ENCODE measurements at places on chromosomes 2 and 18.
A peak's percentile ranks its signal among the peaks of the same experiment; 100 is the strongest.

GRCh38 chr2:70080610-70081200 is 6.6 kb upstream of the PCBP1 start:
- DNase-seq = no peak

DNA sequence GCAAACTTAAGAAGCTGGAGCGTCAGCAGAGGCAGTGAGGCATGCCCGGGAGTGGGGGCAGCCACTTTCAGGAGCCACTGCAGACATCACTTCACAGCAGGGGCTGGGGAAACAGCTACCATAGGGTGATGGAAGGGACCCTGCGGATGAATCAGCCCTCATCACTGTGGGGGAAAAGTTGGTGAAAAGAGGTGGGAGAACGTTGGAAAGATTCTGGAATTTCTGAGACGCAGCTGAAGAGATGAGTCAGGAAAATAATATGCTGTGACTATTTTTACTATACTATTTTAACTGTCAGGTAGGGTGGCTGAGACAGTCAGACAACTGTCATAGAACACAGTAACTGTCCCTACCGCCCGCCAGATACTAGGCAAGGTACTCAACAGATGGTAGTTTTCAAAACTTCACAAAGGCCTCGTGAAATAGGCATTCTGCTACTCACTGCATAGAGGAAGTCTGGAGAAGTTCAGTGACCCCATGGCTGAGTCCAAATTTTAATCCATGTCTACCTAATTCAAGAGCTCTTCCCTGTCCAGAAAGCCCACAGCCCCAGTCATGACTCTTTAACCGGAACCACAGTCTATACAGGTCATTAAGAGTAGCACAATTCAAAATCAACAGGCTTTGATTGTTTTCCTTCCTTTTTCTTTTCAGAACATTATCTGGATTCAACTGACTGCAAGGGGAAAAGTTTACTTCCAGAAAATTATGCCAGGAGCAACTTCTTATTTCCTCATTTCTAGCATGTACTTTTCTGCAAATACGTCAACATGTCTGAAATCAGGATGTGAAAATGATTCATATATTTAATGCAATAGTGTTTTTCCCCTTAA is 39.3 kb upstream of the EPB41L3 start:
- no peak for DNase-seq

GRCh38 chr2:173898178-173898668 is 67.0 kb downstream of the SP3 start:
- DNase-seq = no peak

DNA sequence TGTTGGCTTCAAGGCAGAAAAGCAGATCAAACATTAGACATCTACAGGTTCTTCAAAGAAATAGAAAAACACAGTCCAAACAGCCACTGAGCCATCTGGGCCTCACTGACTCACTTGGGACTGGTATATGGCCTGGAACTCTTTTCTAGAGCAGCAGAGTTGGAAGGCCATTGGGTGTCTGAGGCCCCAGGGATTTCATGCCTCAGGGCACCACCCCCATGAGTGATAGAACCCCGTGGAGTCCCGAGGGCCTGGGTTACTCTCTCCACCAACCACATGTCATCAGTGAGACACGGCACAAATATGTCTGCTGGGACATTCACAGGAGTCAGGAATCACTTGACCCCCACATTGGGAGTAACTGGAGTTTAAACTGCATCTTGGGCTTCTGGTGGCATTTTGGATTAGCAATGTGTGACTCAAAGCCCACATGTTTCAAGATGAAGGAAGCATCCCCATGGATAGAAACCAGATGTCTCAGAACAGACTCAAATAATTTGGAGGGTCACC is 44.0 kb downstream of the CAPN13 start:
- DNase-seq = no peak

DNA sequence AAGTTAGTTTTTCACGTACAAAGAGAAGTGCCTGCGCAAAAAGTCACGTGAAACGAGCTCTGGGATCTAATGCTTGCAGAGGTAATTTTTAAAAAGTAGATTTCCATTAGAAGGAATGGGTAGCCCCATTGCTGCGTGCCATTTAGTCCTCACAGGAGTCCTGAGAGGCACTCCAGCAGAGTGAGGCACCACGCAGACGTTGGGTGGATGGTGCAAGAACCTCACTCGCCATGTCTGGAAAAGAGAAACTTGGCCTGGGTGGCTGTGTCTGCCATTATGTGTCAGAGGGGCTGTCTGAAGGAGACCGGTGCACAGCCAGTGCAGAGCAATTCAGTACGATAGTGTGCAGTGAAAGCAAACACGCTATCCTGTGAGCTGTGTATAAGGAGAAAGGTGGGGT is 1.8 kb upstream of the HDAC4 start:
- no peak for DNase-seq

DNA sequence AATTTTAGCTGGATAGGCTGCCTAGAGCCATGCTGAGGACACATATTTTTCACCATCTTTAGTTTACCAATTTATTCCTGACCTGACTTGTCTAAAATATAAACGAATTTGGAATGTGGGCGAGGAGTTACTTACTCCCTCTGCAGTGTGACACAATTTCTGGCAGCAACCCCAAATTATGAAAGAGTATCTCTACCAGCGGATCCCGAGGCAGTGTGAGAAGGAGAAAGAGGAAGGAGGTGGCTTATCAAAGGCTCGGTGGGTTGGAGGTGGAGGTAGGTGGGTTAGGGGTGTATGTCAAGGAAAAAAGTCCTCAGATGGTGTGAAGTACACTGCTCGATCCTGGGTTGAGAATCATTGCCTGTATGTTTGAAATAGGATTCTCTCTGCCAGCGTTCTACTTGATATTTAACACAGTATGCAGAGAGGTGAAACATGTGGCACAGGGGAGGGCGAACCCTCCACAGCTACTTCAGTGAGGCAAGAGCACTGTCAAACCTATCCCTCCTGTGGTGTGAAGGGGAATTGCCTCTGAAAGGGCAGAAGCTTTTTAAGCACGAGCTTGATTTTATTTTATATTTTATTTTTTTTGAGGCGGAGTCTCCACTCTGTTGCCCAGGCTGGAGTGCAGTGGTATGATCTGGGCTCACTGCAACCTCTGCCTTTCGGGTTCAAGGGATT is 76.0 kb downstream of the RFTN2 start:
- DNase-seq = peak; percentile 11

- no peak for DNase-seq
Measured at GRCh38 chr2:205650450-205650849, 31.9 kb upstream of the NRP2 start.

- DNase-seq = no peak
Measured at GRCh38 chr2:170396799-170397459, 219.0 kb downstream of the MYO3B start.

- DNase-seq = no peak
Measured at GRCh38 chr2:179024445-179024844, 25.5 kb downstream of the CCDC141 start.

- DNase-seq = no peak
Measured at GRCh38 chr18:25435149-25435782, 83.3 kb upstream of the ZNF521 start.

- DNase-seq = peak; percentile 14
Measured at GRCh38 chr2:27191070-27191829, 20.6 kb upstream of the ATRAID start.

DNA sequence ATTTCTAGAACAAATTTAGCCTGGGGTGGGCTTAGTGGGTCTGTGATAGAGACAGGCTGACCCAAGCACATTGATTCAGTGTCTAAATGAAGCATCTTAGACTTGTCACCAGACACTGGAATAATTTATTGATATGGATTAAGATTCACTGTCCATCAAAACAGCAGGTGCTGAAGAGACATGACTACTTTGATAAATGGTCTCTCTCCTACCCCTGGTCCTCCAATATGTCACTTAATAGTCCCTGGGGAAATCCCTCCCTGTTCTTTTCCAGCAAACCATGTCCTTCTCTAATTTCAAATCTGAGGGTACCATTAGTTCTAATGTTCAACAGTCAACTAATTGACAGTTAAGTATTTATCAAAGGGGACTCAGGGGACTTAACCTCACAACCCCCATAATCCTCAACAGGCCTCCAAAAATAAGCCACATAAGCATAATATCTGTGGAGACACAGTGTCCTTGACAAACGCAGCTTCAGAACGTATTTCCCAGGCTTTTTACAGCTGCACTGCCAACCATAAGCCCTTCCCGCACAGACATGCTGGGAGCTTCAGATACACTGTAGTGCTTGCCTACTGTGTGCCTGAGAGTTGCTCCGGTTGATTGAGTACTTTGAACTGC is 391.0 kb downstream of the THSD7B start:
- DNase-seq = no peak

DNA sequence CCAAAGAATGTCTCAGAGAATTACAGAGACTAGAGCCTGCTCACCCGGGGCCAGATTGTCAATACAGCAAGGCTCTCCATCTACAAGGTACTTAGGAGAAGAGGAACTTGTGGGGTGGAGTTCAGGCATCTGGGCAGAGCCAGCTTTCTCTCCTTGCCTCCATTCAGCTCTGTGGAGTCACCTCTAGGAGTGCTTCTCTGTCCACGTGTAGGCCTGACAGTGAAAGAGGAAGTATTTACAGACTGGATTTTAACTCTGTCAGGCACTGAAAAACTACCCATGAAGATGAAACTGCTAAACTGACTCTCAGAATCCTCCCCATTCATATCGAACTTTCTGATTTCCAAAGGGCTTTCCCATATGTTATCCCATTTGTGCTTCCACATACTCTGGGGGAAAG is 315.6 kb downstream of the SETBP1 start:
- no peak for DNase-seq

DNA sequence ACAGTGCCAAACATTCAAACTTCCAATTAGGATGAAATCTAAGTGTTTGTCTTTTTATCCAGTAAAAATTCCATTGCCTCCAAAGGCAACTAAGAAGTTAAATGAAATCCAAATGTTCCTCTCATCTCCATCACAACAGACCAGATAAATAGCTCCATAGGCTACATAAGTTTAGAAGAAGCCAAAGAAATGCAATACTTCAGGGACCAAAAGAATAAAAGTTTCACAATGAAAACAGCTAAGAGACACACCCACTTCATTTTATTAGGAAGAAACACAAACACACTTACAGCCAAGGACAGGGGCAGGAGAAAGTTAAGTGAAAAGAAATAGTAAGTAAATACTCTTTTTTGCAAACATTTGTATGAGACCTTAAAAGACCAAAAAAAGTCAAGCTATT is 88.5 kb upstream of the CCDC150 start:
- no peak for DNase-seq

DNA sequence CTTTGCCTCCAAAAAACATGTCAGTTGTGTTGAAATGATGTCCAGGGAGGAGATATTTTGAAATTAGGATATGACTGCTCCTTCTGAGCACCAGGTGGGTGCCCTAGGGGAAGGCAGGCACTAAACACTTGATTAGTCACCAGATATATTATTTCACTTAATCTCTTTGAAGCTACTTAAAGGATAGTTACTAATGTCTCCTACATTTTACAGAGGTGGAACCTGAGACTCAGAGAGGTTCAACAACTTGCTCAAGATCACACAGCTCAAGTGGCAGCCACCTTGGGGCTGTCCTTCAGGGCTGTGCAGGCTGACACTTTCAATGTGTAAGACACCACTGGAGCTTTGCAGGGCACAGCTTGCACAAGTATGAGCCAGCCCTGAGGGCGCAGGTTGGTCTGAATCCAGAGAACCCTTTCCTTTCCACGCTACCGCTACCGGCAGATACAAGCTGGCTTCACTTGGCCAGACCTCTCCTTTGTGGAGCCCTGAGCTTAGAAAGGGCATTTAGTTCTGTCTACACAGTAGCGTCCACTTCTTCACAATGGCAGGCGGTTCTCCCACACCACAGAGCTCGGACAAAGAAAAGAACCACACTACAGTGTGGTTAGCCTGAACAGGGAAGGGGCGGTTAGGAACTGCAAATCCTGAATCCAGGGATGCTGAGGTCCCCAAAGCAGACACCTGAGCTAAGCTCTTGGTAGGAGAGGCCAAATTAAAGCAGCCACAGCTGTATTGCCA is 16.4 kb downstream of the ALPK2 start:
- no peak for DNase-seq

DNA sequence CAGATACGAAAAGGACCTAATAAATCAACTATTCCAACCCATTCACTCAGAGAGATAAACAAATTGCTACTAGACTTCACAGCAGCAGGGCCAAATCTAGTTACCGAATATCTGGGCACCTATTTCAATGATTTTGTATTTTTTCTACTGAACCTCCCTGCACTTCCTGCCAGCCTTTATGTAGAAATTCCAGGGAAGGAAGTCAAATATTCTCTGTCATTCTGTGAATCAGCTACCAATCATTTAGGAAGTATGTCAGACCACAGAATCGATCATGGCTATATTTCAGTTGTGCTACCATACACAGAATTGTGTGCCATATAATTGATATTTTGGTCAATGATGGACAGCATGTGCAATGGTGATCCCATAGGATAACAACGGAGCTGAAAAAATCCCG is 109.6 kb upstream of the SPOPL start:
- no peak for DNase-seq

DNA sequence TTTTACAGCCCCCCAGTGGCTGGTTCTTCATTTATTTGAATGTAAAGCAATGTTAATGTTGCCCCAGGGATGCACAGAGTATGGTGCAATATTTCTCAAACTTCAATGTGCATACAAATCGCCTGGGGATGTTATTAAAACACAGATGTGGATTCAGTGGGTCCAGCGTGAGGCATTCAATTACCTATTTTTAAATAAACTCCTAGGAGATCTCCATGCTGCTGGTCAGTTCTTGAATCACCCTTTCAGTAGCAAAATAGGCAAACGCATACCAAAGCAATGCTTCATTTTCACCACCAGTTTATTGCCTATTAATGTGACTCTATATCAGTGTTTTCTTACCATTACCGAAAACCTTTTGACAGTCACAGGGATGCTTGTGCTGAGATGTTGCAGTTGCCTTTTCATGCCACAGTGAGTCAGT is 530.7 kb downstream of the CBLN2 start:
- no peak for DNase-seq

Data from activated T-cell treated with anti-CD3 and anti-CD28 coated beads, Interleukin-2, amount 50 U/mL, for 4 hours (primary cell).